Fibroblast of the aortic adventitia (primary cell): ENCODE measurements at places on chromosomes 6 and 20. TPM values are rescaled to one million over a fixed set of nuclear protein-coding genes. Genes with fewer than 3 reads are reported as not detected.

TPBG gene
- total RNA-seq: 34.6 and 101 TPM in 2 replicates

COL12A1 gene
- total RNA-seq: 139 and 342 TPM in 2 replicates

MYMX gene
- total RNA-seq: not detected in 2 replicates

HSPA12B gene
- 0.18 and 8.3 TPM in 2 replicates for total RNA-seq

EMILIN3 gene
- total RNA-seq: not detected in 2 replicates

SCGN gene
- total RNA-seq: not detected in 2 replicates

SERAC1 gene
- 7.4 and 11.2 TPM in 2 replicates for total RNA-seq

FHL5 gene
- total RNA-seq: not detected in 2 replicates

SLC16A10 gene
- not detected in 2 replicates for total RNA-seq

DLL1 gene
- 0.09 and 4.9 TPM in 2 replicates for total RNA-seq

CENPB gene
- 94.8 and 170 TPM in 2 replicates for total RNA-seq

NHSL1 gene
- total RNA-seq: 7.9 and 17.8 TPM in 2 replicates

HLA-DPA1 gene
- 0.18 and 1.8 TPM in 2 replicates for total RNA-seq

FAM135A gene
- total RNA-seq: 15.4 and 21.0 TPM in 2 replicates

RHAG gene
- total RNA-seq: not detected in 2 replicates

LGSN gene
- total RNA-seq: not detected in 2 replicates

RAMACL gene
- 2.4 and 2.5 TPM in 2 replicates for total RNA-seq

NR2E1 gene
- not detected in 2 replicates for total RNA-seq

TPX2 gene
- total RNA-seq: 6.2 and 91.1 TPM in 2 replicates

SMLR1 gene
- not detected in 2 replicates for total RNA-seq

SCRT2 gene
- not detected in 2 replicates for total RNA-seq

OR12D1 gene
- total RNA-seq: not detected in 2 replicates

HINT3 gene
- 23.5 and 30.6 TPM in 2 replicates for total RNA-seq

SLC13A3 gene
- 3.0 and 4.2 TPM in 2 replicates for total RNA-seq

SOX18 gene
- 0.57 TPM in 1 of 2 replicates, not detected in the other for total RNA-seq

NTSR1 gene
- 8.0 TPM in 1 of 2 replicates, not detected in the other for total RNA-seq

SLC12A5 gene
- total RNA-seq: not detected in 2 replicates

ZNF311 gene
- total RNA-seq: 1.3 and 2.5 TPM in 2 replicates

PDYN gene
- not detected in 2 replicates for total RNA-seq

LY6G6C gene
- total RNA-seq: not detected in 2 replicates

FABP7 gene
- total RNA-seq: not detected in 2 replicates

SIRPD gene
- total RNA-seq: not detected in 2 replicates

HTR1B gene
- under 0.01 and 0.25 TPM in 2 replicates for total RNA-seq

APMAP gene
- 40.7 and 132 TPM in 2 replicates for total RNA-seq

TREML2 gene
- total RNA-seq: not detected in 2 replicates

PTK6 gene
- total RNA-seq: not detected in 2 replicates

ZFP57 gene
- 0.49 TPM in 1 of 2 replicates, not detected in the other for total RNA-seq

PDE10A gene
- total RNA-seq: 6.1 and 12.7 TPM in 2 replicates

PRSS35 gene
- 3.5 and 4.7 TPM in 2 replicates for total RNA-seq

RNF182 gene
- 0.74 and 2.9 TPM in 2 replicates for total RNA-seq

PET117 gene
- 12.9 and 26.1 TPM in 2 replicates for total RNA-seq

TAP1 gene
- 11.9 and 25.2 TPM in 2 replicates for total RNA-seq

ACTL10 gene
- 2.2 and 2.5 TPM in 2 replicates for total RNA-seq

RUNX2 gene
- 0.74 and 5.8 TPM in 2 replicates for total RNA-seq

CYP24A1 gene
- 0.98 TPM in 1 of 2 replicates, not detected in the other for total RNA-seq

CPXM1 gene
- total RNA-seq: 3.8 and 48.5 TPM in 2 replicates

SOX4 gene
- total RNA-seq: 12.4 and 66.9 TPM in 2 replicates

EBF4 gene
- 0.09 and 2.6 TPM in 2 replicates for total RNA-seq

LBP gene
- not detected in 2 replicates for total RNA-seq

CTAGE9 gene
- not detected in 2 replicates for total RNA-seq

TRIM10 gene
- not detected in 2 replicates for total RNA-seq

SLC17A2 gene
- total RNA-seq: 0.09 TPM in 1 of 2 replicates, not detected in the other

CCN6 gene
- total RNA-seq: not detected in 2 replicates

OR12D3 gene
- not detected in 2 replicates for total RNA-seq

FRK gene
- 2.0 TPM in 2 replicates for total RNA-seq

RBBP8NL gene
- total RNA-seq: not detected in 2 replicates

F13A1 gene
- total RNA-seq: not detected in 2 replicates

ZNF334 gene
- total RNA-seq: 0.63 and 14.0 TPM in 2 replicates
